CD8-positive, alpha-beta memory T cell (primary cell): ENCODE measurements at places on chromosomes 3 and 15. TPM values are rescaled to one million over a fixed set of nuclear protein-coding genes. Genes with fewer than 3 reads are reported as not detected.

DNA sequence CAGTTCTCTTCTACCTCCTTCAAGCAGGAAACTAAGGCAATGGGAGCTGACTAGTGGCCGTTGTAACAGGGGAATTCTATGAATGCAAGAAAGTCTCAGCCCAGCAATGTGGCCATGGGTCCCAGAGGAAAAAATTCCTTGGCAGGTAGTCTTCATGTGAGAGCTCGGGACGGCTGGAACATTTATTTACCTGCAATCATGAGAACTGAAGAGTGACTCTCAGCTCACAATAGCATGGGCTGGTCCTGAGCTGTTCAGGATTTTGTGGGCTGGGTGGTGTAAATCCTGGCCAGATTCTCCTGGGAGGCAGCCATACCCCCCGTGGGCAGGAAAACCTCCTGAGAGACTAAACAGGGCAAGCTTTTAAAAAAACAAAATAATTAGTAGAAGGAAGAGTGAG, 330.3 kb upstream of the CTNNB1 start:
- H3K4me3 ChIP-seq: no peak overlapping the region
- DNase-seq: no peak
- H3K27me3 ChIP-seq: no peaks in the 10 kb centered on the region
- no peaks in the 10 kb centered on the region for H3K36me3 ChIP-seq
- no peaks in the 10 kb centered on the region for H3K4me1 ChIP-seq

DNA sequence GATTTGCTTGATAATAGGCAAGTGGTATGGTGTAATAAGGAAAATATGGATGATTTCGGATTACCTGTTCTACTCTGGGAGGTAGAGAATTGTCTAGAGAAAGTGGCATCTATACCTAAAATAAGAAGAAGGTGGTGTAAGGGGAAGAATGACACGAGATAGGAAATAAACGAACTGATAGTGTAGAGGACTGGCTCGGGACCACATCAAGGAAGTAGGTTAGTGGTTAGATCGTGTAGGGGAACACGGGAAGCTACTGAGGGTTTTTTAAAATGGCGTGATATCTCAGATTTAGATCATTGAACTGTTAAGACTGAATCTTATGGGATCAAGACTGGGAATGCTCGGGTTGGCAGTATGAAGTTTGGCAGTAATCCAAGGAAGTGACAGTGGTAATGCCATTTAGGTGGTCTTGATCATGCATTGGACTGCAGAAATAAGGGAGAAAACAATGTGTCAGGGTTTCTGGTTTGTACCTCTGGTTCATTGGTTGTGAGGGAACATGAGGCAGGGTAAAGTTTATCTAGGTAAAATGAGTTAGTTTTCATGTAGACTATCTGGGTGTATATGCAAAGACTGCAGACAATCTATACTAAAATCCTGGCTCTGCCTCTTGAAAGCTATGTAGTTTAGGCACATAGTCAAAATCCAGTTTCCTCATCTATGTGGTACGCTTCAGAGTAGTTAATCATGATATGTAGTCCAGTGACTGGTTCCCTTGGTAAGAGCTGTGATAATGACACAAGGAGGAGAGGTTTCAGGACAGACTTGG, 7.4 kb downstream of the RPL14 start:
- peak; percentile 7 for DNase-seq
- no peaks in the 10 kb centered on the region for H3K27me3 ChIP-seq
- no peak overlapping the region for H3K27ac ChIP-seq
- H3K4me3 ChIP-seq: no peak overlapping the region

DNA sequence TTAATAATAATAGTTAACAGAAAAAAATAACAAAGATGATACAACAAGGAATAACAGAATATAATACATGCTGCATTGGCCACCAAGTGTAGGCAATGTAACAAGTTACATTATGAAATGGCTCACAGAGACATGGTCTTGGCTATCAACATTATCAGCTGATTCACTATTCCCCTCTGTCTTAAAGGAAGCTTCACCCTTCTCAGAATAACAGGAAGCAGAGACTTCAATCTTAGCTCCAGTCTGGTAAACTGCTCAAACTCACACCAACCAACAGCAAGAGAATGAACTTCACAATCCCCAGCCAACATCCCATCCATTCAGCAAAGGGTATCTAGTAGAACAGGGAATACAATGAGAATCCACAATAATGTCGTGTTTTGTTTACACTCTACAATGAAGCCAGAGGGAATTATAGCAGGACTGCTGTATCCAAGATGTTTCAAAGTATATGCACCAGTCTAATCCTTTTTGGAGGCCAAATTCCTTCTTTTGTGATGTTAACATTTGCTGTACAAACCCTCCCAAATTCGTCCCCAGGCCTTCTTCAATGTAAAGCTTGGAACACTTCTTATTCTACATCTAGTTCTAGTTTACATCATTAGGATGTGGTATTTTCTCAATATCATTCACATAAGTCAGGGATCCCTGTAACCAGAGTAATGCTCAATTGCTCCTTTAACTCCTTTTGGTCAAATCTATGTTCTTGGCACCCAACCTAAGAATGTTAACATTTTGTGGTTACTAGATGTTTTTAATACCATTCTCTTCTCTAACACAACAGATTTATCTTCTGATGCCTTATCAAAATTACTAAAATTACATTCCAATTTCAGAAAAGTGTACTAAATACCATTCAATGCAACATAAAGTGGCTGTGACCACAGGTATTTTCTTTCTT, 52.4 kb upstream of the CMSS1 start:
- no peak for DNase-seq
- H3K36me3 ChIP-seq: no peaks in the 10 kb centered on the region
- no peak overlapping the region for H3K4me3 ChIP-seq
- H3K4me1 ChIP-seq: no peaks in the 10 kb centered on the region
- no peak overlapping the region for H3K27ac ChIP-seq

DNA sequence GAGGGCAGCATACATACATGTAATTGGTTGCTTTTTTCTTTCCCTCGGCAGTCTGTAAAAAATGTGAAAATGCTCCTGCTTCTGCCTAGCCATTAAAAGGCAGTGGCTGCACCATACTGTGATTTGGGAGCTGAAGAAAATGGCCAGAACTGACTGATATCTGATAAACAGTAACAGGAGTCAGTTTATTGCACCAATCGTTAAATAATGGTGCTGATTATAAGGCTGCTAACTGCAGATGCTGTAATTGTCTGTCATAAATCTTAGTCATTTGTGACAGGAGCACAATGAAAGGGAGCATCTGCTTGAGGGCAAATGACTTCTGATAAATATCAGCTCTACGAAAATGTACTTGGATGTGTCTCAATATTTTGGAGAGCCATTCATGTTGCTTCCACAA, 263.1 kb upstream of the DNAJC19 start:
- no peaks in the 10 kb centered on the region for H3K27me3 ChIP-seq
- no peak for DNase-seq
- H3K4me3 ChIP-seq: no peak overlapping the region
- H3K36me3 ChIP-seq: no peaks in the 10 kb centered on the region
- no peaks in the 10 kb centered on the region for H3K4me1 ChIP-seq

- no peak for DNase-seq
- no peak overlapping the region for H3K27ac ChIP-seq
- H3K27me3 ChIP-seq: no peaks in the 10 kb centered on the region
- H3K4me3 ChIP-seq: no peak overlapping the region
- H3K36me3 ChIP-seq: no peaks in the 10 kb centered on the region
- H3K4me1 ChIP-seq: no peaks in the 10 kb centered on the region
Observed at GRCh38 chr3:61372723-61373122, 121.5 kb upstream of the FHIT start.

DNA sequence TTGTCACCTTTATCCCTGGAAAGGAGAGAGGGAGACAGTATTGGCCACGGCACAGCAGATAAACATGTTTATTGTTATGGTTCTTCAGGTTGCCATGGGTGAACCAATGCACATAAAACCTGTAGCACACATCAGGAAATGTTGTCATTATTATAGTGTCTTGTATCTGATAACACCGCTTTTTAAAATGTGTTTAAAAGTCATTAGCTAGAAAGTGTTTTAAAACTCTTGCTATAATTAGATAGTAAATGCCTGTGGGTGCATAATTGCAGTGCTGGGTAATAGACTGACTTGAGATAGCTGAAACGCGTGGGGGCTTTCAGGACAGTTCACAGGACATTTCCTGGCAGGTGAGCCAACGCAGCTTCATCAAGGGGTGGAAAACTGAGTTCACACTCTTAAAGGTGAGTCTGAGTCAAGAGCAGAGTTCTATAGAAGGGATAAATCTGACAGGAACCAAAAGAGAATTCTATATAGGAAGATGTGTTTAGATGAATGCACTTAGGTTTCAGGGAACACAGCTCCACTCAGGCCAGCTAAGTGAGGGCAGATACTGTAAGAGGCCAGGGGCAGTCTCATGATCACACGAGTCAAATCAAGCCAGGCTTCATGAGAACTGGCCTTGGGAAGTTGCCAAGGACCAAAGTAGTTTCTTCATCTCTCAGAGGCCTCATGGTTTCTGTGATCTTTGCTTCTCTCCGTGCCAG, 35.6 kb upstream of the PPP4R2 start:
- no peaks in the 10 kb centered on the region for H3K27me3 ChIP-seq
- DNase-seq: no peak
- H3K36me3 ChIP-seq: no peaks in the 10 kb centered on the region
- H3K27ac ChIP-seq: no peak overlapping the region
- H3K4me3 ChIP-seq: no peak overlapping the region

DNA sequence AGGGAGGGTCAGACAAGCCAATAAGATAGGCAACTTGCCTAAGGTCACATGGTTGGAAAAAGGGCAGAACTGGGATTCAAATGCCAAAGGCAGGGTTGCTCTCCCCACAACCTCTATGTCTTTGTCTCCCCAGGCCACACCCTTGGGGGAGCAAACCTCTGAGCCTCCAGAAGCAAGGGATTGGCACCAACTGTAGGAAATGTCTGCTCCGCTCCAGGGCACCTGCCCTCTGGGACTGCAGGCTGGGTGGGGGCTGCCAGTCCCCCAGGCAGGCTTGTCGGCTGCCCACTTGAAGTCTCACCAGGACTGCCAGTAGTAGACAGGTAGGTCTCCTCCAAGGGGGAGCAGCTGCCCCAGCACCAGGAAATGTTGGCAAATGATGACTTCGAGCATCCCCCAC, 2.0 kb downstream of the FAM3D start:
- no peak overlapping the region for H3K27ac ChIP-seq
- no peak overlapping the region for H3K4me3 ChIP-seq
- H3K36me3 ChIP-seq: no peaks in the 10 kb centered on the region
- no peaks in the 10 kb centered on the region for H3K27me3 ChIP-seq
- no peak for DNase-seq

FBXO40 gene
- total RNA-seq: not detected

MOBP gene
- total RNA-seq: not detected

DNA sequence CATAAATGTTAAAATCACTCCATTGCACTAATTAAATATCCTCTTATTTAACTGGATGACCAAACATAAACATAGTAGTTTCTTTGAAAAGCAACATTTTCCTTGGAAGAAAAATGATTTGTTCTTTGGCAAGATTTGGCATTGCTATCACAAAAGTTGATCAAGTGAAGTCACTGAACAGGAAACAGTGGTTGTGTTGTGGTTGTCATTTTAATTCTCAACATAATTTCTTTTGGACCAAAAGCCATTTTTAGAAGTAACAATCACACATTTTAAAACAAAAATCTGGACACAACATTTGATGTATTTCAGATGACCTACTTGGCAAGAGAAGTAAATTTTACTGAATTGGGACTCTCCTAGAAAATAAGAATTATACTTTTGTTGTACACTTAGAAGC, 872.3 kb downstream of the ROBO1 start:
- H3K27ac ChIP-seq: no peak overlapping the region
- H3K36me3 ChIP-seq: no peaks in the 10 kb centered on the region
- H3K4me1 ChIP-seq: no peaks in the 10 kb centered on the region
- H3K4me3 ChIP-seq: no peak overlapping the region
- no peak for DNase-seq
- H3K27me3 ChIP-seq: no peaks in the 10 kb centered on the region

GRCh38 chr3:129723558-129724324, 117.3 kb upstream of the PLXND1 start:
- H3K27ac ChIP-seq: no peak overlapping the region
- H3K36me3 ChIP-seq: no peaks in the 10 kb centered on the region
- no peaks in the 10 kb centered on the region for H3K27me3 ChIP-seq
- DNase-seq: no peak

GOLGA6L9 gene
- 1.6 TPM for total RNA-seq

IGSF11 gene
- 0.27 TPM for total RNA-seq

SAMMSON gene
- not detected for total RNA-seq

COL6A6 gene
- not detected for total RNA-seq

- H3K27me3 ChIP-seq: no peaks in the 10 kb centered on the region
- H3K4me3 ChIP-seq: no peak overlapping the region
- no peaks in the 10 kb centered on the region for H3K4me1 ChIP-seq
- no peak overlapping the region for H3K27ac ChIP-seq
Observed at GRCh38 chr3:25973122-25973521, 183.2 kb downstream of the OXSM start.

GRCh38 chr15:75923756-75924155, 20.1 kb downstream of the FBXO22 start:
- H3K4me3 ChIP-seq: no peak overlapping the region
- H3K4me1 ChIP-seq: peaks cover 17% of the 10 kb centered on the region
- H3K36me3 ChIP-seq: no peaks in the 10 kb centered on the region
- no peak overlapping the region for H3K27ac ChIP-seq

DNA sequence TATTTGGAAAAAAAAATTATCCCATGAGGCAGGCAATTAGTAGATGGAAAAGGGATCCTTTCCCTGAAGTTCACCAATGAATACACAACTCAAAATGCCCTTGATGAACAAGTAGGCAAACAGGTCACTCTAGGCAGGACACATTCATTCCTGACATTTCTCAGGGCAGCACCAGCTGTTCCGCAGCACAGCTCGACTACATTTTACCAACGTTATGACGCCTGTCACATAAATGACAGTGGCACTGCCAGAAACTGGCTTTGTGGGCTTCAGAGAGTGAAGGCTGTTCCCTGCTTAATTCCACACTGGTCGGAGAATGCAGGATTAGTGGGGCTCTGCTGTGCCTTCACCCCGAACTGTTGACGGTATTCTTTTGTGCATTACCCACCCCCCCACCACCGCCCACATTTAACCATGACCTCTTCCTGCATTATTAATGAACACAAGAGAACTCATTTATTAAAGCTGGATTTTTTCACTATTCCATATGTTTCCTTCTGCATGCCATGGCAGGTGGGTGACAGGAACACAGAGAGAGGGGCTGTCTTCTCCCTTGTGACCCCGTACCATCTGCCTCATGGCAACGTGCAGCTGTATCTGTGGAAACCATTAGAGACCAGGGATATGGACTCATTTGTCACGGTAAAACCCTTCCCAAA, 197.6 kb downstream of the PDZRN3 start:
- H3K27ac ChIP-seq: no peak overlapping the region
- H3K36me3 ChIP-seq: no peaks in the 10 kb centered on the region
- H3K4me3 ChIP-seq: no peak overlapping the region
- H3K4me1 ChIP-seq: no peaks in the 10 kb centered on the region

CAMKV gene
- 0.77 TPM for total RNA-seq
